T-helper 1 cell (primary cell): ENCODE measurements at places on chromosomes 16 and 17.

- no peak for DNase-seq
Measured at GRCh38 chr17:19403021-19403420, 8.0 kb upstream of the RNF112 start.

GRCh38 chr16:85524630-85525419, 88.3 kb upstream of the GSE1 start:
- no peak for DNase-seq

- no peak for DNase-seq
Measured at GRCh38 chr16:54006693-54007092, 279.9 kb downstream of the IRX3 start.

- DNase-seq: no peak
Measured at GRCh38 chr17:2700491-2701141, 10.9 kb downstream of the CLUH start.

DNA sequence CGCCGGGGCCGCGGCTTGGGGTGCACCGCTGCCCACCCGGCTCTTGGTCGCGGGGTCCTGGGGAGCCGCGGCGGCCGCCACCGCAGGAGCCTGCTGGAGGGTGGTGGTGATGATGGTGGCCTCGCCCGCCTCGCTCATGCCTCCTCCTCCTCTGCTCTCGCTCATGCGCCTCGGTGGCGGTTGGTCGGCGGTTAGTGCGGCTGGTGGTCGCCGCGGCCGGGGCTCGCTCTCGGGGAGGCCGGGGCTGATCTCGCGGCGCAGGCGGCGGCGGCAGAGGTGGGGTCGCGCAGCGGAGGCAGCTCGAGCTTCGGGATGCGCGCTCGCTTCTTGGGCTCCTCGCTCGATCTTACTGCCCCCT, 41.6 kb downstream of the AHSP start:
- DNase-seq: no peak

- no peak for DNase-seq
Measured at GRCh38 chr17:42271006-42271778, 5.0 kb downstream of the STAT5B start.

- no peak for DNase-seq
Measured at GRCh38 chr16:67196881-67197280, 2.0 kb upstream of the ELMO3 start.

- no peak for DNase-seq
Measured at GRCh38 chr17:27241346-27241946, 52.5 kb upstream of the WSB1 start.

- no peak for DNase-seq
Measured at GRCh38 chr17:56125830-56126819, 27.1 kb upstream of the ANKFN1 start.

DNA sequence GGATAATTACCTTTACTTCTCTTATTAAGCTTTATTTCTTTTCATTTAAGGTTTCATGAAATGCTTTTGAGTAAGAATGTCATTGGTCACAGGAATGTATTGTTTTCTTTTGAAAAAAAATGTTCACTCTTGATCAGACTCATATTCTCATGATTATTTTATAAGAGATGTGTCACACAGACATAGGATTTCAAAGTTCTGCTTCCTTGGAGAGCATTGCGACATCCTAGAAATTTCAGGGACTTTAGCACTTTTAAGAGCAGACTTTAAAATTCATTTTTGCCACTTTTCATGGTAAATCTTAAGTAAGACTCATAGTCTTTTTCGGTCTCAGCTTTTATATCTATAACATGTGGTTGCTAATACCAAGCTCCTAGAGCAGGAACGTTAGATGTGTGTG, 314.7 kb downstream of the CDH8 start:
- no peak for DNase-seq

DNA sequence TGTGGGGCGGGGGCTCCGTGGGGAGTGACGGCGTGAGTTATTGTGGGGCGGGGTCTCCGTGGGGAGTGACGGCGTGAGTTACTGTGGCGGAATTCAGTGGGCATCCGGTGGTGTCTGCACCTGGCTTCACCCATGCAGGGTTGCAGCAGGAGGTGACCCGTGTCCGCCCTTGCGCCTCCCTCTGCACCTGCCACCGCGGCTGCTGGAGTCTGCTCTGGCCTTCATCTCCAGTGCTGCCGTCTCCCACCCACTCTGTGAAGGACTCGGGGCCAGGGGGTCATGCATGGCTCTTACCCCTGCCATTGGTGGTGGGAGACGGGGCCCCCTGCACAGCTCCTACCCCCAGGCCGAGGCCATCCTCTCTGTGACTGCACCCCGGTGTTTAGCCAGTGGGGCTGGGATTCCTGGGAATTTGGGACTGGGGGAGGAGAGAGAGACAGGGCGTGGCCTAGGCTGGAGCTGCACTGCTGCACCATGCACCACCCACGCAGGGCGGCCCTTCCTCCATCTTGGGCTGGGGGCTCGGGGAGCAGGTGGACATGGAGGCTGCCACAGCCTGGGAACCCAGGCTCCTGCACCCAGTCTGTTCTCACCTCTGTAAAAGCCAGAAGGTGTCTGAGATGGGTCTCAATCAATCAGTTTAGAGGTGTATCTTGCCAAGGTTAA, 1.3 kb upstream of the PABPN1L start:
- no peak for DNase-seq

DNA sequence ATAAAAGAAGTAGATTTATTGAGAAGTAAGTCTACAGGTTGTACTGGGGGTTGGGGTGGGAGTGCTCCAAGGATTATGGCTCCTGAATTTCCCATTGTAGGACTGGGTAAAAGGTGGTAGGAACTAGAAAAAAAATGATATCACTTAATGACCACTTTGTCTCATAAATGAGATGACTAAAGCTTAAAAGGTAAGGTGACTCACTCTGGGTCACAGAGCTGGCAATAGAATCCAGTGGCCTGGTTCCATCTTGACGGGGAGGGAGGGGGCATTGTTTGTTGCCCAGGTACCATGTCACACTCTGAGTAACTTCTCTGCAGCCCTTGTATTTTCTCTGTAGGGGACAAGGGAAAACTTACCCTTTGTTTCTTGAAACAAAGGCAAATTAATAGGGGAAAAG, 126.1 kb downstream of the PITPNC1 start:
- no peak for DNase-seq

DNA sequence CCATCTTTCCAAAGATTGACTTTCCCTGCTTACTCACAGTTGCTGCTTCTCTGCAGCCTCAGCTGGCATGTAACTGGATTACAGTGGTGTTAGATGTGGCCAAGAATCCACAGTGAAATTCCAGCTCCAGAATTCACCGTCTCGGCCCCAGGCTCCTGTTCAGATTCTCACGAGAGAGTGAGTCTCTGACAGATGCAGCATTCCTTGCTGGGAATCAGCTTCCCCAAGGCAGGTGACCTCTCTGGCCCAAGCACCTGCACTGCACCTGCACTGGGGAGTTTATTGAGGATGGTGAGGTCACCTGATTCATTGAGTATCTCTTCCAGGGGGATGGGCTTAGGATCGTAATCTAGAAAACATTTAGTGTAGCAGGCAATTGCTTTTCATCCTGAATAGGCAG, 600.5 kb upstream of the RBFOX1 start:
- no peak for DNase-seq

- DNase-seq: no peak
Measured at GRCh38 chr17:59832883-59833379, 59.8 kb downstream of the TUBD1 start.

DNA sequence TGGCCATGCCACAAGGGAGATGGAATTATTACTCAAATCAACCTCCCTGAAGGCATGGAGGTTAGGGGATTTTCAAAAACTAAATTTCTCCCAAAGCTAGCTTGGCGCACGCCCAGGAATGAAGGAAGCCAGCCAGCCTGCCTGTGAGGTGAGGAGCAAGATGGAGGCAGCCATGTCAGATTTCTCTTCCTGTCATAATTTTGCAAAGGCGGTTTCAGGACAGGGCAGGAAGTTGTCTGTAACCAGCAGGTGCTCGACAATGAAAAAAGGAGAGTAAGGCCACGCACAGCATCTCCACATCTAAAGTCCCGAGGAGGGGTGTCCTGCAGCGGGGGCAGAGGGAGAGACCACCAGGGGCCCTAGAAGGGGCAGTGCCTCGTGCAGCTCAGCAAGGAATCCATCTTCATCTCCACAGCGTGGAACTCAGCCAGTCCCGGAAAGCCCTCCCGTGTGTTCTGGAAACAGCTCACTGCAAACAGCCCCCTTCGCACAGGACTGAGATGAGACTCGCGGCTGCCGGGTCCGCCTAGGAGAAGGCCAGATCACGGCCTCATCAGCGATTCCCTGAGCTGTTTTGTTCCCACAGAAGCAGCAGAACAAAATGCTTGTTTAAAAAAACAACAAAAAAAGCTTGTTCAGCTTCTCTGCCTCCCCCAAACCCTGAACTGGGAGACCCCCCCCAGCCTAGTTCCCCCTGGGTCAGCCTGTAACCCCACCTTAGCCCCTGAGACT, 47.8 kb downstream of the SLC7A5 start:
- DNase-seq: no peak
